ENCODE measurements at places on chromosomes 3 and 15.

DNA sequence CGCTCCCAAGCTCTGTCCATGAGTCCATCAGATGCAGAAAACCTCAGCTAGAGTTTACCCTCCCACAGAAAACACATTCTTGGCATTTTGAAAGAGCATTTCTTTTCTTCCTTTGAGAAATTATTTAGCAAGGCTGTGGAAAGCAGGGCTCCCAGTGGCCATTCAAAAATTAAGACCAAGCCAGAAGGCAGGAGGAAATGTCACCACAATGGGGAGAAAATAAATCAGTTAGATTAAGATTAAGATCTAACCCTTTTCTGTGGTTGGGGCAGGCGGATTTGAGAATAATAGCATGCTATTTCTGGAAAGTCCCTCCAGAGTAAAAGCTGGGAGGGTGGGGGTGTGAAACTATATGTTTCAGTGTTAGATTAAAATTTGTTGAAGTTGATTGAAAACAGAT, 20.2 kb downstream of the LRIG1 start:
- DNase-seq, result peak; percentile 57

DNA sequence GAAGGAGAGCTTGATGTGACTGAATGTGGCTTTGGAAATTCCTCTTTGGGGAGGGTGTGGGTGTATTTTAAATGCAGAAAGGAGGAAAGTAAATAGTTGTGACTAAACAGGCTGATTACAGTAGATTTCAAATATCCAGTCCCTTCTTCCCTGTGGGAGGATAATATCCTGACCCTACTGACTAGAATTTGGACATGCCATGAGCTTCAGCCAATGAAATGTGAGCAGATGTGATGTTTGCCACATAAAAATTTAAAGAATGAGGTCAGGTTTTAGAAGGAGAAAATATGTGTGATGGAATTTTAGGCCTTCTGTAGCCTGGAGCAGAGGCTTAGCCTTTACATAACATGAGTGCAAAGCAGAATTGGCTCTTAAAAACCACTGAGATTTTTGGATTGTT, 1218.9 kb downstream of the ROBO2 start:
- DNase-seq, result no peak

DNA sequence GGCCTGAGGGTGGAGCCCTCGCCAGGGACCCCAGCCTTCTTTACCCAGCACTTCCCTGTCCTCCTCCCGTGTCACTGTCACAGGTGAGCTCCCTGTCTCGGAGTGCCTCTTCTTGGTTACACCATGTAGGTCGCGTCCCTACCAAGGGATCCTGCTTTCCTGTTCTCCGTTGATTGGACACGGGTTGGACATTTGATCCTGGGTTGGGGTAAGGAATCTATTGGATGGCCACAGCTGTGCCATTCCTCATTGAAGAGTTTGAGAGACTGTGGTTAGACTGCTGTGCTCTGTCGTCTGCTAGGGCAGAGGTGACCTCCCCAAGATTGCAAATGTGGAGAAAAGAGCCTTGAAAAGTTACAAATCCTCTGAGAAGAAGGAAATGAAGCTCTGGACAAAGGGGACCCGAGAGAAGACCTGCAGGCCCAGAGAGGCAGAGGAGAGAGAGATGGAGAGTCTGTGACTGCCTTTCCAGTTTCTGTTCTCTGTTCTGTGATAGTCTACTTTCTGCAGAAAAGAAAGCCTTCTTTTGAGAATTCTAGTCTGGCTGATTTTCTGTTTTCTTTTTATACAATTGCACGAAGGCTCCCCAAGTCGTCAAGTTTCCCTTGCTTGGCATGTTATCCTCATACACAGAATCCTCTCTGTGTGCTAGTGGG, 325.7 kb upstream of the RGMA start:
- DNase-seq, result no peak

DNA sequence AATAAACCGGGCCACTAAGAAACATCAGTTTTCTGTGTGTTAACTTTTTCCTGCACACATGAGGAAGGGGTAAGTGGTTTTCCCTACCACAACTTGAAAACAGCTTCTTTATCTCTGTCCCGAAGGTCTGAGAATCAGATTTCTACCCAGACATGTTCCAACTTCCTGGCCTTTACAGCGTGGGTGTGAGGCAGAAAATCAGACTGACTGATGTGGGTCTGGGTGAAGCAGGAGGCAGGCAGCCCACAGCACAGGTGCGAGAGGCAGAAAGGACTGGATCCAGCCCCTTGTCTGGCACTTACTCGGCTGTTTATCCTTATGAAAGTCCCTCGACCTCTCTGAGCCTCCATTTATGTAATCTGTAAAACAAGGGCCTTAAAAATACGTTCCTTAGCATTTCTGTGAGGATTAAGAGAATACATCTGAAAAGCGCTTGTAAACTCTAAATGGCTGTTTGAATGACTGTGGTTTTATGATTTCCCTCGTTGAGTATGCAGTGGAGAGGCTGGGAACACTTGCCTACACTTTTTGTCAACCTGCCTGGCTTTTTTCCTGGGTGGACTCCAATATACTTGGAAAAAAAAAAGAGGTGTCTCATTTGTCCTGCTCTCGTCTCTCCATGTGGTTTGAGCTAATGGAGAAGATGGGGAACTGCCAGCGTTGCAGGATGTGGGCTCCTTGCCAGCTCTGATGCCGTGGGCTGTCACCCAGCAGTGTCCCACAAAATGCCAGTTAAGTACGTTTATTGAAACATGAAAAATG, 3.1 kb downstream of the AGBL1 start:
- DNase-seq, result no peak

GRCh38 chr15:80801891-80802680, 22.9 kb downstream of the CEMIP start:
- DNase-seq, result no peak

GRCh38 chr15:68256675-68257450, 20.7 kb upstream of the FEM1B start:
- peak; percentile 83 for DNase-seq

GRCh38 chr15:72685301-72685924, 569 bp downstream of the HIGD2B start:
- DNase-seq, result no peak

DNA sequence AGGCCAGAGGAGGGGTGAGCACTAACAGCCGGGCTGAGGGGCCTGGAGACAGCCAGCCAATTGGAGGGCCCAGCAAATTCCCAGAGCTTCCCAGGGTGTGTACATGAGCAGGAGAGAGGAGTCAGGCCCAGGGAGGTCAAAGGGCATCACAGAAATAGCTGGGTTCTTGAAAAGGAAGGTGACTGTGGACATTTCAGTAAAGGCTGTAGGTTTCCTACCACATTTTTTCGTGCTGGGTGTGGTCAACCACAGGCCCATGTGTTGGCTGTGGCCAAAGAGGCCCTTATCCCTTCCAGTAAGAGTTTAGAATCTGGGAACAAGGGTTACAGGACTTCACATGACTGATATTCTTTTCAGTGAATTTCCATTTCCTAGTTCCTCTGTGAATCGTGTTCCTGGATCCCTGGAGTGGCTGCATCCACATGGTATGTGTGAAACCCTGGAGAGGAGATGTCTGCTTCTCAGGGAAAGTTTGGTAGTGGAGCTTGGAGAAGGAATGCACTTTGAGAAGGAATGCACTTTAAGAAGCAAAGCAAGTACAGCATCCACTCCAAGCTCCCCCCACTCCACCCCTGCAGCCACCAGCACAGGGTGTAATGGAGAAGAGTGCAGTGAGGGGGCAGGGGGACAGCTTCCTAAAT, 73.2 kb upstream of the HEG1 start:
- DNase-seq, result no peak

- no peak for DNase-seq
Observed at GRCh38 chr15:22861161-22861560, 22.7 kb downstream of the NIPA2 start.

DNA sequence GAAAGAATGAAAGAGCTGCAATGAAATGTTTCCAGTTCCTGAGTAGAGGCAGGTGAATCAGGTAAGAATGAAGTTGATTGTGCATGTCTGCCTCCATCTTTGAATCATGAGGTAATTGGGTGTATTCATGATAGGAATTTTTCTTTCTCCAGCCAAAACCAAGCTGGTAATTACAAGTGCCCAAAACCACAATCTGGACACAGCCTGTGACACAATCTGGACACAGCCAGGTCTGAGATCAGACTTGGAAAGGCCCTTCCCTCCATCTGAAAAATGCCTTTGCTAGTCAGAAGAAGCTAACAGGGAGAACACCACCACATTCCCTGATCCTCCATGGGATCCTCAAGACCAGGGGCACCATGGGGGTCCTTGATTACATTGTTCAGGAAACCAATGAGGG, 338.5 kb upstream of the THBS1 start:
- DNase-seq, result no peak

DNA sequence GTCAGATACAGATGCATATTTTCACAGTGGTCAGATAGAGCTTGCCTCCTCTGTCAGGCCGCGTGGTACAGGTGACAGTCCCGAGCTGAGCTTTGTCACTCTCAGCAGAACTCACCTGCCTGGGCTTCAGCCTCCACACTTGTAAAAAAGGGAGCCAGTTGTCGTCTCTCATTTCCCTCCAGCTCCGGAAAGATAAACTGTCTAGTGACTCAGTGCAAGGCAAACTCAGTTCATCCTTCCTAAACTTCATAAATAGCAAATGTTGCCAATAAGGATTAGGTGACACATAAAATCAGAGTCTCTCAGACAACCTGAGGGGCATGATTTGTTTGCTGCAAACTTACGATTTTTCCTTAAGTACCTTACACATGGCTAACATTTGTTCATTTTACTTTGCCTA, 116.8 kb downstream of the GABRB3 start:
- DNase-seq, result no peak

DNA sequence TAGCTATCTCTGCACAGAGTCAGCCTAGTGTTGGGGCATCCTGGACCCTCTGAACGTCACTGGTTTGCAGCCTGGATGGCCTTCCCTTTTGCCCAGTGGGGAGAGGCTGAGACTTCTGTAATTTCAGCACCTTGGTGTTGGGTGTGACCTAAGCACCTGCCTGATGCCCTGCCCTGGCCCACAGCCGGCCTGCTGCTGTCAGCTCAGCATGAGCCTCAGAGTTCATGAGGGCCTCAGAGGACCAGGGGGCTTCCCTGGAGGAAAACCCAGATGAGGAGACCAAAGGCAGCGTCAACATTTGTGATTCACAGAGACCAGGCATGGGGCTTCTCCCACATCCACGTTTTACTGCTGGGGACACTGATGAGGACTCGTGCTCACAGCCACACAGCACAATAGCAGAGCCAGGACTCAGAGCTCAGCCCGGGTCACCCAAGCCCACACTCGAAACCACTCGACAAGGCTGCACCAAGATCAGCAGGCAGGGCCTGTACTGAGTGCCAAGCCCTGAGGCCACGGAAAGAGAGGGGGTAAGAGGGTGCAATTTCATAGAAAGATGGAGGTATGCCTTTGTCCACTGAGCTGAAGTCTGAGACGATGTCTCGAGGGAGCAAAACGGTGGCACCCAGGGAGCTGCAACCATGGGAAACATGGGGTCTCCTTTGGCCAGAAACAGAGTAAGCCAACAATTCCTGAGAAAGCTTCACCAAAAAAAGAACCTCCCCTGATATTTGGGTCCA, 9.9 kb upstream of the GP9 start:
- no peak for DNase-seq

GRCh38 chr3:120040813-120041377, 53.4 kb downstream of the GSK3B start:
- DNase-seq, result no peak

GRCh38 chr15:35444557-35445204, 101.3 kb downstream of the DPH6 start:
- DNase-seq, result no peak

DNA sequence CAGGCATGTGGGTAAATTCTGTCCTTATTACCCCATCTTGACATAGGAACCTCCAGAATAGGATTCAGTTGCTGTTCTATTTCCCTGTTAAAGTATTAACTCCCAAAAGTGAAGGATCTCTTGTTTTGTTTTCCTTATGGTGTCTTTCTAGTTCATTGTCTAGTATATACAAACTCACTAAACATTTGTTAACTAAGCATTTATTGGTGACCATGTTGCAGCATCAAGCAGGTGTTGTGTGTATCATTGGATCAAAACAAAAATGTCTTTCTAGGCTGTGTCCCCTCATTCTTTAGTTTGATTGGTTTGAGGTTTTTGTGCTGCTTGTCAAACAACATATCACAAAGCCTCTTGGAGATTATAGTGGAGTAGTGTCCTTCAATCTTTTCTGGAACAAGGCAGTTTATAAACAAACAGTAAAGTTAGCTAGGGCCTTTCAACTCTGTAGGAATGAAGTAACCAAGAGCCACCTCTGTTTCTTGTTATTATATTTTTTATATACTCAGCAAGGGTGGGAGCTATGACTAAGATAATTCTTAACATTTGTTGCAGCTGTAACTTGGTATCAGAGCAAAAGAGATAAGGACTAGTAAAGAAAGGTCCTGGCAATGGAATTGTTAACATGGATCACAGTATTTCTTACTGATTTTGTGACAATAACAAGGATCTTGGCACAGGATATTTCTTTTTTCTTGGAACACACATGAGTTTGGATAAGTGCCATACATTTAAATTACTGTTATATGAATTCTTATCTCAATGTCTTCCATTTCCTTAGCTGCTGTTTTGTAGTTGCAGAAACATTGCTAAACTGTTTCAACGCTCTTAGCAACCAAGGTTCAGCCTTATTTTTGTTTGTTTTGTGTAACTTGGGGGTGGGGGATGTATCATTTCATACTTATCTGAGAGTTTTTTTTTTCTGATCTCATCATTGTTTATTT, 49.3 kb downstream of the TMOD3 start:
- no peak for DNase-seq

DNA sequence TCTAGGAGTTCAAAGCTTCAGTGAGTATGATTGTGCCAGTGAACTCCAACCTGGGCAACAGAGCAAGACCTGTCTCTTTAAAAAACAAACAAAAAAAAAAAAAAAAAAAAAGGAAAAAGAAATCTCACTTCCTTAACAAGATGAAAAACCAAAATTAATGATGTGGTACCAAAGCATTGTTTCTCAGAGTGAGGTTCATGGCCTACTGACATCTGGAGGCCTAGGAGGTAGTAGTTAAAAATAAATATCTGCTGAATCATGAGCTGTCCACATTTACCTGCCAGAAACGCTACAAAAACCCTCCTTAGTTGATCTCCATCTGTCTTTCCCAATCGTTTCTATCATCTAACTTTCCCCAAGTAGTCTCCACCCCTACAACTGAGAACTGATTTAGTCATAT, 51.2 kb downstream of the EPHA6 start:
- no peak for DNase-seq

DNA sequence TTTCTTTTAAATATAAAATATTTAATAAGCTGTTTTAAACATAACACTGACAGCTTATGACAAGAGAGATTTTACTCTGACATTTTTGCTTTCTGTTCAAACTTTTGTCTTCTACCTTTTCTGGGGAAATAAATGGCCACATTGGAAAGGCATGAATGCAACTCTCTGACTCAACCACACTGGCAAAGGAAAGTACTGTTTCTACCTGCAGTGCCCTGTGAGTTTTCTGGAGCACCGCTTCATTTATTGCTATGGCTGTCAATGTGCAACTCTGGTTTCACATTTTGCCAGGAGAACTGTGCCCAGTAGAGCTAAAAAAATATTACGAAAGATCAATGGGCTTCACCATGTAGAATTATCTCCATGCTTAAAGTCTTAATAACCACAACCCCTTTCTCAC, 15.1 kb downstream of the PDZRN3 start:
- DNase-seq, result no peak

- DNase-seq, result peak; percentile 39
Observed at GRCh38 chr15:63826528-63826927, 7.2 kb downstream of the HERC1 start.

All from activated naive CD4-positive, alpha-beta T cell treated with anti-CD3 and anti-CD28 coated beads, Interleukin-2, amount 10 ng/mL, durations not matched to agents 7 days and 5 days (primary cell).